ENCODE measurements at places on chromosomes 5 and 9.

DNA sequence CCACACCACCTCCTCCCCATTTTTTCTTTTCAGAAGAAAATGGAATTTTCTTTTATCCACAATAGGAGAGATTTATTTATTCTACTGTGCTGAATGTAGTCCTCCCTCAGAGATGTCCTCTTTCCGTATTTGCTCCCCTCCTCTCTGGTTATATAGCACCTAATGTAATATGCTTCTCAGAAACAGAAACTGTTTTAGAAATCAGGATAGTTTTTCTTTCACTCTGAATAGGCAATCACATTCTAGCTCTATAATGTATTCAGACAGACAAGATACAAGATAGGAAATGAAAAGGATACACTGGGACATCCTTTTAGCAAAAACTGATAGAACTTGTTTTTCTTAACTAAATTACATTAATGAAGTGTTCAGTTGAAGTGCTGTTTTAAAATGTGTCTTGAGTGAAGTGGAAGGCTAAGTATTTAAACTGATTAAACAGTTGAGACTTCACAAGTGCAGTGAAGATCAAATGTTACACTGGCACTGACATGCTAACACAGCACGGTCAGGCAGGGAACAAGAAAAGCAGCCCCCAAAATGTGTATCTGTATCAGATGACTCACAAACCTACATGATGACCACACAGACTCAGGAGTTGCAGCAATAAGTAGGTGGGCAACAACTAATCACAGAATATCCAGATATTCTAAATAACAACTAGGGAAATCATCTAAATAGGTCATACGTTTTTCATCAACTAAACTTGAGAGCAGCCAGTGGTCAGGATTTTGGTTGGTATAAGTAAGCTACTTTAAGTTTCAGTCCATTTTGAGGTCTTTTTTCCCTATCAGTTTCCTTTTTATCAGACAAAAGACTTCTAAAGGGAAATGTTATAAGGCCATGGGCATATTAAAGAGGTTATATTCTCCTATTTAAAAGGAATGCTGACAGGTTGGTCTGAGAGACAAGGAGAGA lies 260.4 kb downstream of the MLLT3 start:
- no peak for DNase-seq

GRCh38 chr5:63854076-63854475 lies 108.2 kb downstream of the HTR1A start:
- DNase-seq, result no peak

DNA sequence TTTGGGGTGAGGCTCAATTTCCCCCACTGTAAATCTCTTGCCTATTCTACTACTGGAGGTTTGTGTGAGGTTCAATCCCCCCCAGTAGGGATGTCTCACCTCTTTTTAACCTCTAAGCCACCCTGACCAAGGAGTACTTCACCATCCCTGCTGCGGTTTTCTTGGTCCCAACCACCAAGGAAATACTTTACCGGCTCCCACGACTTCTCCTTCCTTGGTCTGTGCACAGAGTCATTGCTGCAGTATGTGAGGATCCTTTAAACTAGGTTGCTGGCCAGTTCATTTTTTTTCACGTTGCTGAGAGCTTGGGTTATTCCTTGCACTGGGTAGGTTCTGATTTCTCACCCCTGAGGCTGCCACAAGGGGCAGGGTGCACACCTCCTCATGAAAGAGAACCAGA lies 22.5 kb upstream of the HMGCS1 start:
- DNase-seq, result no peak

DNA sequence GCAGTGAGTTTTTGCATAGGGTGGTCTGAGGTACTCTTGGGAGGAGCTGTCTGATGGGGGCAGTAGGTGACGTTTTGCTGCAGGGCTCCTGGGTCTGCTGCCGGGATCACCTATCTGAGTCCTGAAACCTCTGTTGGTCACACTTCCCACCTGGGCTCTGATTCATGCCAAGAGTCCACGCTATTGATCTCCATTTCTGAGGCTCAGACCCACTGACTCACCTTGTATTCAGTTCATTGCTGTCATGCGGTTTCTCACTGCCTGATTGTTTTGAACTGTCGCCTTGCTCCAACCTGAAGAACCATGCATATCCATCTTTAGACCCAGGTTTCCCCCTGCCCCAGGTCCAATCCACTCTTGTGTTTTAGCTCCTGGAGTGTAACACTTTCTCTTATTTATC lies 101.3 kb downstream of the NPR3 start:
- no peak for DNase-seq
